Stimulated activated CD8-positive, alpha-beta memory T cell treated with anti-CD3 and anti-CD28 coated beads, Interleukin-15, amount 100 ng/mL, for 48 hours (primary cell): ENCODE measurements at places on chromosomes 3 and 15.
A peak's percentile ranks its signal among the peaks of the same experiment; 100 is the strongest.

GRCh38 chr3:190546881-190547510 is 33.1 kb downstream of the IL1RAP start:
- no peak for DNase-seq

DNA sequence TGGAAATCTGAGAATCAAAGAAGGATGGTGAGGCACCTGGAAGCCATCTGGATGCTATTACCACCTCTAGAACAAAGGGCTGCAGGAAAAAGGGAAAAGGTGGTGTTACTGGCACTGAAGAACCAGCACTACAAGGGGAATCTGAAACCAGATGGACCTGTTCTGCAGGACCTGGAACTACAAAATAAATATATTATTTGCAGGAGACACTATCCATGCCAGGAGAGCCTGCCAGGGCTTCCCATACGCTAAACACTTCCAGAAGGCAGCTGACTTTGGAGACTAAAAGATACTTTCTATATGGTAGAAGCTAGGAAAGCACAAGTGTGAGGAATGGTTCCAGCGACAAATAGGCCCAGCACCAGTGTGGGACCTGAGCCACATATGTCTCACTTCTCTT is 83.4 kb upstream of the POU1F1 start:
- DNase-seq, result no peak

DNA sequence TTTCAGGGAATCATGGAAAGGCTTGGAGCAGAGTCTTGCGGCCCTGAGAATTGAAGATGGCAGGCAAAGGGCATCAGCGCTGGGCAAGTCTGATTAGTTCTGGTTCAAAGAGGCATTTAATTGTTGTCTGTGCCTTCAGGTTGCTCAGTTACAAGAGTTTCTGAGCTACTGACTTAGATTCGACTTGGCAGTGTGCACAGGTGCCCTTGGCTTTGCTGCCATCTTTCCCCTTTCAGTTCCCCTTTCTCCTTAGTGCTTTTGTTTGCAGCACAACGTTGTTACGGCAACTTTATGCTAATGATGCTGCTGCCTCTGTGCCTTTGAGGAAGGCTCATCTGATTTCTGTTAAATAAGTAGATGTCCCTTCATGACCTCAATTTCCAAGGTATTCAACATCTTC is 12.5 kb downstream of the P2RY14 start:
- no peak for DNase-seq

GRCh38 chr3:195754141-195754540 is 33.4 kb downstream of the MUC20 start:
- DNase-seq, result no peak

- DNase-seq, result no peak
Measured at GRCh38 chr3:67414740-67415139, 239.7 kb downstream of the SUCLG2 start.

- DNase-seq, result no peak
Measured at GRCh38 chr15:27482287-27482686, 511.3 kb downstream of the GABRG3 start.

DNA sequence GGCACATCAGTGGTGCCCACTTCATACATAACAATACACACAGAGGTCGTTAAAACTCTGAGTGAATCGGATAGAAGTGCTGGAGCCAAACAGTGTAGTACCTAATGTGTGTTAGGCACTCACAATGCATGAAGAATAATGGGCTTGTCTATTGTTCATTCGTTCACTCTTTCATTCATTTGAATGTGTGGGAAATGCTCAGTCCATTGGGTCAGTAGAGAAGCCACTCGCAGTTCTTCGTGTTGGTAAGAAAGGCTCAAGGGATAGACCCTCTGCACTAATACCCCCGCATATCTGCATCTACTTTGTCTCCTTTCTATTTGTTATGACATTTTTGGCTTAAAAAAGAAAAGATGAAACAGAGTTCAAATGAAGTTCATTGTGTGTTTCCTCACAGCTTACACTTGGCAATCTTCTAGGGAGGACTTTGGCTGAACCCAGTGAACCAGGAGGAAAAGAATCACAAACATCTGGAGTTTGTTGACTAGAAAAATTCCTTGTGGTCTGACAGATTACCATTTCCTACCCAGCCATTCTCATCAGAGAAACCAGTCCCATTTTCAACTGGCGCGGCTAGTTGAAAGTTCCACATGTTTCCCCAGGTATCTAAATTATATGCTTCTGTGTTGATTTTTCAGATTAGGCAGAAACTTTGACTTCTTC is 32.8 kb upstream of the MFSD1 start:
- no peak for DNase-seq

DNA sequence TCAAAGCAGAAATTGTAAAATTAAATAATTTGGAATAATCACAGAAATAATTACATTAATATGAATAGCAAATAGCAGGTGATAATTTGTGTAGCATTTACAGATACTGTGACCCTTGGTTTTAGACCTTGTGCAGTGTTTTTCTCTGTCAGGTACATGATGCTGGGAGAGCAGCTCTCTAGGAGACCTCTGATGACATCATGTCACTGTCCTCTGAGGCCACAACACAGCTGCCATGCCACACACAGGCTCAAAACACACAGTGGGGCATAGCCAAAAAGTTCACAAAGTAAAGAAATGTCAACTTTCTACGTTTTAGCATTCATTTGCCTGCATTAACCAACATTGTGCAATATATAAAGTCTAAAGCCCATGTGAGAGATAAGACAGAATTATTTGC is 71.8 kb upstream of the ZBTB20 start:
- DNase-seq, result no peak

DNA sequence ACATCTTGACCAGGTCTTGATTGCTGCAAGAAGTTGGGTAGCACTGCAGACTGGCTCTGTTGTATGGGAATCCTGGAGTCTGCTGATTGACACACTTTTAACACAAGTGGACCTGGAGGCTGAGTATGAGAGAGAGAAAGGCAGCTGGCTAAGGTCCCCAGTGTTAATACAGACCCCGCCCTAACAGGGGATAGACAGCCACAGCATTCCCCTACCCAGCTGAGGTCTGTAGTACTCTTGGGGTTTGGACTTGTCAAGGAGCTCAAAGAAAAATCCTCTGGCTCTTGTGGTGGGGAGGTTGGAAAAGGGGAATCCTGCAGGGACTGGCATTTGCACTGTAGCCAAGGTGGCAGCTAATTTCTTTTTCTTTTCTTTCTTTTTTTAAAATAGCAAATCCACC is 192.7 kb downstream of the ZNF621 start:
- DNase-seq, result no peak

GRCh38 chr15:59591356-59591755 is 20.2 kb upstream of the GCNT3 start:
- DNase-seq, result no peak

- DNase-seq, result peak; percentile 32
Measured at GRCh38 chr15:67024314-67024997, 40.9 kb upstream of the SMAD3 start.

- no peak for DNase-seq
Measured at GRCh38 chr3:21226086-21226485, 524.9 kb downstream of the ZNF385D start.

GRCh38 chr3:168974617-168975403 is 688.7 kb downstream of the MECOM start:
- no peak for DNase-seq

- no peak for DNase-seq
Measured at GRCh38 chr15:80887148-80887547, 102.5 kb downstream of the MESD start.

GRCh38 chr15:52678468-52679231 is 538 bp downstream of the ATOSA start:
- peak; percentile 36 for DNase-seq

- no peak for DNase-seq
Measured at GRCh38 chr3:112817797-112818196, 28.9 kb downstream of the CD200R1L start.

- no peak for DNase-seq
Measured at GRCh38 chr3:71406972-71407810, 176.3 kb downstream of the FOXP1 start.

- DNase-seq, result no peak
Measured at GRCh38 chr3:129665024-129665768, 58.7 kb upstream of the PLXND1 start.

- no peak for DNase-seq
Measured at GRCh38 chr3:146345900-146346299, 95.0 kb upstream of the PLSCR4 start.

- no peak for DNase-seq
Measured at GRCh38 chr15:61421938-61422337, 192.8 kb upstream of the RORA start.

DNA sequence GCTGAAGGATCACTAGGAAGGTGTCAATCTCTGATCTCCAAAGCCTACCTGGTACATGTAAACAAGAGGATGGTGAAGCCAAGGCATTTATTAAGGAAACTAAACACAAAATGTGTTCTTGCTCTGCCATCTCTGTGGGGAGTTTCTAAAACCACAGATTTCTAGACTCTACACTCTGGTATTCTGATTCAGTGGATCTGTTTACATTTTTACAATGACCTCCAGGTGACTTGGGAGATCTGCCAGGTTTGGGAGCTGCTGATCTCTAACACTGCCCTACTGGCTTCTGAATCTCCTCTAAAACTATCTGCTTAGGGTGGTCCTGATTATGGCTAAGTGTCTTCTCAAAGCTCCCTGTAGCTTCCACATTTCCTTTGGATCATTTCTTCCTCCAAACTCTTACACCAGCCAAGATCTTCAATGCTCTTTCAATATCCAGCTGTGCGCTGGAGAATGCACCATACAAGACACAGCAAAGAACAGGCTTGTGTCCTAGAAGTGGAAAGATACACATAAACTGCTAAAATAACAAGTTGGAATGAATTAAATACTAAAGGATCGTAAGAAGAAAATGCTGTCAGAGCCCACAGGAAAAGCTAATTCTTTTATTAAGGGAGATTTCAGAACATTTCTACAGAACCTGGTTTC is 72.7 kb downstream of the GREM1 start:
- no peak for DNase-seq

DNA sequence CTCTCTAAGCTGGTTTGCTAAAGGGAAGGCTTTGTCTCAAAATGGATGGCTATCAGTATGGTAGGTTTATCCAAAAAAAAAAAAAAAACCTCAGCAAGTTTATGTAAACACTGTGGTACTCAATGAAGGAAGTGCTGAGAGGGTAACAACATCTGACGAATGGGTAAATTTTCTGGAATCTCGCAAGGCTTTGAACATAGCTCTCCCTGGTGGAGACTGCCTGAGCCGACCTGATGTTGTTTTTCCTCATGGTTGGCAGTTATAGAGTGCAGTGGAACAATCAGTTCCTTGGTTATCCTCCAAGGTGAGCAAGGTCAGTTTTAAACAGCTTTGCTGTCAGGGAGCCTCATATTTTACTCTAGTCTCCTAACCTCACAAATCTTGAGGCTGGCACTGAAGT is 94.6 kb downstream of the ZPLD1 start:
- DNase-seq, result no peak

DNA sequence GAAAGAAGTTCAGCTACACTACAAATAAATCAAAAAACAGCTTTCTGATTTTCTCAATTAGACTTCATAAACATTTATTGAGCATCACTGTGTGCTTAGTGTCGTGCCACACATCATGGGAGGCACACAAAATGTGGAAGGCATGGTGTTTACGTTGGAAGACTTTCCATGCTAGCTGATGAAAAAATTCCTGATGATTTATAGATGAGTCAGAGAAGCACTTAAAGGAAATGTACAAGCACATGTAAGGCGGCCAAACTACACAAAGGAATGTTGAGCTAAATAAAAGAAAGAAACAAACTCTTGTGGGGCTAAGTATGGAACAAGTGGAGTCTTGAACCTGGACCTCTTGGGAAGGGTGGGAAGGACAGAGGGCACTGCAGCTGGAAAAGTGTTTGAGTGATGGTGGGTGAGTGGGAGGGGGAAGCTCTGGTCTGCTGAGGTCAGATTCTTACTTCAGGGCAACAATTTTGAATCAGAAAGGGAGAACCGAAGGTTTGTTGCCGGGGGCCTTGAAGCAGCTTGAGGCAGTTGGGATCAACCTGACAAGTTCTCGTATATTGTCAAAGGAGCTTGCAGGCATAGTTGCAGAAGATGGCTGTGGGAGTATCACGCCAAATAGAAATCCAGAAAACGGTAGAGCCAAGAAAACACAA is 66.9 kb downstream of the FOXB1 start:
- DNase-seq, result no peak

DNA sequence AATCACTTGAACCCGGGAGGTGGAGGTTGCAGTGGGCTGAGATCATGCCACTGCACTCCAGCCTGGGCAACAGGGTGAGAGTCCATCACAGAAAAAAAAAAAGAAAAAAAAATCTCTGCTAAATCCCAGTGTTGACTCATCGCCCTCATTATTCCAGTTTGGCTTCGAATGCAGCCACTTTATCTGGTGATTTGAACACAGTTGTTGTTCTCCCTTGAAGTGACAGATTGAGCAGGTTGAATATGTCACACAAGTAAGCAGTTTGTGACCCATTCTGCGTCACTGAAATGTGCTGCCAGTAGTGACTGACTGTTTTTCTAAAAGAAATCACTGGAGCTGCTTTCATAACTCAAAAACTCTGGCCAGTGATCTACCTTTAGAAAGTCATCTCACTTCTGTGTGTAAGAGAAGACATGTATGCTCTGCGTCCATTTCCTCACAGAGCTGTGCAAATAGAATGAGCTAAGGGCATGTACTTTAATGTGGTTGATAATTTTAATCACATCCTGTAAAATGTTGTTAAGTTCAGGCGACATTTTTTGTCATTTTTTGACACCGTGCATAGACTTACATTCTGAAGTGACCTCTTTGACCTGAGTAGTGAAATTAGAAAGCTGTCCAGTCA is 12.5 kb downstream of the DOCK3 start:
- no peak for DNase-seq

DNA sequence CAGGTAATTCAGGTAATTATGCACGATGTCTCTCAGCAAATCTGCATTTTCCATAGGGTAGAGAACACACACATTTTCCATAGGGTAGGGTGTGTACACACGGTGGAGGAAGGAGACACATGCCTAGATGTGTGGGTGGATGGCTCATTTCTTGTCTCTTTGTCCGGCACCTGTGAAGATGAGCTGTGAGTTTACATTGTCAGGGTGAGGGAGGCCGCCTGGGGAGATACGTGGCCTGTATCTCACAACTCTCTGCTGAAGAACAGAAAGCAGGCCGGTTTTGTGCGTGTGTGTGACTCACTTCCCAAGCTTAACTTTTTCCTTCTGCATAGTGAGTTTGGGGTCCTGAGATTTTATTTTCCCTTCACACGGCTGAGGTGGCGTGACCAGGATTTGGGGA is 60.3 kb downstream of the SLC6A6 start:
- DNase-seq, result no peak

GRCh38 chr3:112017091-112017490 is 17.4 kb upstream of the TMPRSS7 start:
- DNase-seq, result no peak

GRCh38 chr15:68303560-68304436 is 26.3 kb downstream of the FEM1B start:
- DNase-seq, result no peak

DNA sequence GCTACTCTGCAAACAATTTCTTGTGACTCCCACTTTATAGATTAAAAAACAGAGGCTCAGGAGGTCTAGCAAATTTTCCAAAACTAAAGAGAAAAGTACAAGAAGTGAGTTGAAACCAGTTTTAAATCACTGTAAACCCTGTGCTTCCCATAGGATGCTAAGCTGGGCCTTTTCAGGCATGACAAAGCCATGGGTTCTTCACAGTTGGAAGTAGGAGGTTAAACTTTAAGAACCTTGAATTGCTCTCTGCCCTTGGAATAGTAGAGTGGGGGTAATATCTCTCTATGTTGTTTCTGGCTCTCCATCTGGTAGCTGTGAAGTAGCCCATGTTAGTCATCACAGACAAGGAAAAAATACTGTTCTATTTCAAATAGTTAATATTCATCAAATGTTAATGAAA is 193.6 kb upstream of the SATB1 start:
- no peak for DNase-seq
